LHCN-M2 (cell line): ENCODE measurements at places on chromosomes 5 and 9. TPM values are rescaled to one million over a fixed set of nuclear protein-coding genes. Genes with fewer than 3 reads are reported as not detected.

The JAKMIP2 gene
- 0.06 and 0.52 TPM in 2 replicates for total RNA-seq

The WNT8A gene
- not detected in 2 replicates for total RNA-seq

GRCh38 chr5:41371738-41372137 is 138.7 kb downstream of the PLCXD3 start:
- DNase-seq: peak; percentile 18

The LTC4S gene
- total RNA-seq: not detected in 2 replicates

- DNase-seq: no peak
Observed at GRCh38 chr9:16147726-16148125, 594.9 kb downstream of the CCDC171 start.

The C5orf34 gene
- 11.0 and 12.4 TPM in 2 replicates for total RNA-seq

GRCh38 chr5:155148694-155149093 is 135.1 kb downstream of the KIF4B start:
- DNase-seq: no peak

DNA sequence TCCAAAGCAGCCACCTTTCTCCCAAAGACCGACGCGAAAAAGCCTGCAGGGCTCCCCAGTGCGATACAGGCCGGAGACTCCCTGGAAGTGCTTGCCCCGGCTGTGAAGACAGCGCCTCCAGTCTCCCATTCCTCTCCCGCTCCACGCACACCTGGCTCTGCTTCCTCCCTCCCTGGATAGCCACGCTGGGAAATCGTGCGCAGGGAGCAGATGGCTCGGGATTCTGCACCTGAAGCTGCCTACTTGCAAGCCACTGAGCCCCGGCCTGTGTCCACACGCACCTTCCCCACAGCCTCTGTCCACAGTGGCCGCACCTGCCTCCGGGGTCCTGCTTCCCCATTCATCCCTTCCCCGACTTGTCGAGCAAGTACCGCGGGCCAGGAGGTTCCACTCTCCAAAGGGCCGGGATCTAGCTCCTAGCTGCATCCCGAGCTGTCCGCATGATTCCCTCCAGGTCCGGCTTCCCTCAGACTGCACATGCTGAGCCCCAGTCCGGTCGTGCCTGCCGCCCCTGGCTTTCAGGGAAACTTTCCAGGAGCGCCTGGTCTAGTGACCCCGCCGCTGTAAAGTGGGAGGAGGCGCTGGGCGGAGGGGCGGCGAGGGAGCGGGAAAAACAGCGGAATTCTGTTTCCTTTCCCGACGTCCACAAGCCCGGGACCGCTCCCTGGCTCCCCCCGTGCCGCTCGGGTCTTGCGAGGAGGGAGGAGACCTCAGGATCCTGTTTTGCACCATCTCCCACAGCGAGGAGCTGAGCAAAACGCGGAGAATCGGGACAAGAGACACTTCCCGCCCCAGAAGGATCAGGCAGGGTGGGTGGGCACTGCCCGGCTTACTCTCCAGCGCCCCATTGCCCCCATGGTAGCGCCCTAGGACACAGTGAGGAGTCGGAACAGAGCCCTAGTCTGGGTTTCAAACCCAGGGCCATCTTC is 2.0 kb downstream of the SEMA6A start:
- DNase-seq: no peak

The DMGDH gene
- total RNA-seq: 0.13 and 0.17 TPM in 2 replicates

The STKLD1 gene
- 0.45 and 1.4 TPM in 2 replicates for total RNA-seq

The ARSI gene
- 6.2 and 11.0 TPM in 2 replicates for total RNA-seq

GRCh38 chr5:158275511-158275910 is 416.6 kb upstream of the CLINT1 start:
- no peak for DNase-seq

The GIN1 gene
- total RNA-seq: 5.6 and 9.8 TPM in 2 replicates

The TMEM141 gene
- total RNA-seq: 61.2 and 76.3 TPM in 2 replicates

DNA sequence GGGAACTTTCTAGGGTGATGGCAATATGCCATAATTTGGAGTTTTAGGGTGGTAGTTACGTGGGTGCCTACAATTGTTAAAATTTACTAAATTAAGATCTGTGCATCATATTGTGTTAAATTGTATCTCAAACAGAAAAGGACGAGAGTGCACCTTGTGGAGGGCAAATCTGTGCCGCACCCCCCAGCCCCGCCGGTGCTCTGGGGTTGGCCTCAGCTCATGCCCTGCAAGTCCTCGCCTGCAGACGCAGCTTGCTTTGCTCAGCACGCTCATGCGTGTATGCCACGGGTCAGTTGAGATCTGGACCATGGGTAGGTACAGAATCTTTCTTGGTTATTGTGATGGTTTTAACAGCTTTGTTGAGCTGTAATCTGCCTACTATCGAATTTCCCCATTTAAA is 33.7 kb upstream of the FCN1 start:
- DNase-seq: no peak

GRCh38 chr9:105118636-105119035 is 125.8 kb upstream of the SLC44A1 start:
- no peak for DNase-seq

- DNase-seq: no peak
Observed at GRCh38 chr5:158020555-158021418, 161.8 kb upstream of the CLINT1 start.

The TTC33 gene
- total RNA-seq: 13.7 and 14.6 TPM in 2 replicates

GRCh38 chr5:179603308-179603707 is 20.2 kb downstream of the HNRNPH1 start:
- DNase-seq: no peak

- DNase-seq: no peak
Observed at GRCh38 chr9:7387840-7388239, 411.7 kb downstream of the DMAC1 start.

DNA sequence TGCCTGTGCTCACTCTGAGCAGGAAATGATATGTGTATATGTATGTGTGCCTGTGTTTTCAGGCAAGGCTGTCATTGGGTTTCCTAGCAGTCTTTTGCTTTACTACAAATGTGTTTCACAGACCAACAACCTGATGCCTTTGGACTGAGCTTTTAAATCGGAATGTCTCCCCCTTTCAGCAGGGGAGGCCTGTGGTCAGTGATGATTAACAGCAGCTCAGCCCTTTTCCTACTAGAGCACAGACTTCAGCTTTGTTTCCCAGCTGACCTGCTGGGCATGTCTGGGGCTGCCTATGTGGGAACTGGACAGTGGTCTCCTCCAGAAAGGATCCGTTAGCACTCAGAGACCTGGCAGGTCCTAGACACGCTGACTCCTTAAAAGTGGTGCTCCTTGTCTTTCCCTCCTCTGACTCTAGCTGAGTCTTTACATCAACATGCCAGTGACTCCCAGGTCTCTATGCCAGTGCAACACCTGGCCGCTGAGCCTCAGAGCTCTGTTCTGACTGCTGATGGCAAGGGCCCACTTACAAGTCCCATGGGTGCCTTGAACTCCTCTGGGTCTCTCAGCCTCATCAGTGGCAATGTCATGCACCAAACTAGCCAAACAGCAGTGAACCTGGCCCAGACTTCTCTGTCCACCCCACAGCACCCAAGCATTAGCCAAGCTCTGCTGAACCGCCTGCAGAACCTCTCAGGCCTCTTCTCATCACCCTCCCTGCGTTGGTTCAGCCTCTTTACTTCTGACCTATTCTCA is 7.7 kb downstream of the MACROH2A1 start:
- DNase-seq: peak; percentile 89

DNA sequence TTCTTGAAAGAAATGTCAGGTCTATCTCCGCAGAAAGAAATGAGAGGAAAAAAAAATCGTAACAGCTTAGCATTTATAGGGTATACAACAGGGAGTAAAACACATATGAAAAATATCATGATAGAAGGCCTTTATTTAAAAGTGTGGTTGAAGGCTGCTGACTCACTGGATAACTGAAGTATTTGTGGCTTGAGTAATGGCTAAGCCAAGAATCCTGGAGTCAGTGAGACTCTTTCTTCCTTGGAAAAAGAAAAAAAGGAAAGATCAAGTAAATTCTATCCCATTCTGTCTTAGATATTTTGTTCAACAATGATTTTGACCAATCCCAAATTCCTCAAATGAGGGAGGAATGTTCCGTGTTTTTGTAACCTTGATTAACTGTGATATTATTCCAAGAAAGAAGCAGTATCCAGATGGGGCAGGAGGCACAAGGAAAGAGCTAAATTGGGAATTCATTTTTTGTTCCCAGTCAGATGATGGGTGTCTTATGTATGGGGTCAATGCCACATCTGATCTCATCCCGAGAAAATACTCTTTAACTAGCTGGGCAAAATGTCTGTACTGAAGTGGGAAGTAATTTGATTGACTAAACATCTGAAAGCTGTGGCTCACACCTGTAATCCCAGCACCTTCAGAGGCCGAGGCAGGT is 64.3 kb upstream of the MYO10 start:
- peak; percentile 95 for DNase-seq

DNA sequence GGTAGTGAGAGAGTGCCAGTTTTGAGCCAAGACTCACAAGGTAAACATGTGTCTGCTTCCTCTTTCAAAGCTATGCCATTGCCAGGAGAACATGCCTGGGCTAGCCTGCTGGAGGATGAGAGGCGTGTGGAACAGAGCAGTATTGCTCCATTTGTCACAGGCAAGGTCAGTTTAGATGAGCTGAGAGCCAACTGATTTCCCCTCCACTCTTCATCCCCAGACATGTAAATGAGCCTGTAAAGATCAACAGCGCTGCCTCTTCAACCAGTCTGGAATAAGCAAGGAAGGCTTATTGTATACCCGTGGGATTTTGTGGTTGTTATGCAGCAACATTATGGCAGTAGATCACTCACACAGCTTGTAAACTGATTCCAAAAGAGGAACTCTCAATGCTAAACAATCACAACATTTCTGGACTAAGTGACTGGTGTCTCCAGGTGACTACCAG is 8.2 kb upstream of the GDNF start:
- peak; percentile 80 for DNase-seq

The SOWAHA gene
- not detected in 2 replicates for total RNA-seq

The MYMK gene
- total RNA-seq: 0.63 TPM in 1 of 2 replicates, not detected in the other

GRCh38 chr9:15299374-15299939 is 7.6 kb downstream of the TTC39B start:
- no peak for DNase-seq

DNA sequence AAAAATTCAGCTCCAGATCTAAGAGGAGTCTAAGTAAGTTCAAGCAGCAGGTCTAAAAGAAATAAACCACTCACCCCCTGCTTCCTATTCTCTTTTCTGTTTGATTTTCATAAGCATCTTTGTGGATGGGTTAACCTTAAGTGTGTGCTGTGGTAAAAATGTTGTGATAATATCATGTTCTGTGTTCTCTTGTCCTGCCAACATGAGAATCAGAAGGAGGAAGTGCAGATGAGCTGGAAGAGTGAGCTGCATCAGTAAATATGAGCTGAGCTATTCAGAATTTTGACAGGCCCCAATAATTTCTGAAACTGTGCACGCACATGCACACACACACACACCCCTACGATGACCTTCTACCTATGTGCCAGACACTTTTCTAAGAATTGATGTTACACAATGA is 186.5 kb upstream of the ANKRD55 start:
- no peak for DNase-seq

DNA sequence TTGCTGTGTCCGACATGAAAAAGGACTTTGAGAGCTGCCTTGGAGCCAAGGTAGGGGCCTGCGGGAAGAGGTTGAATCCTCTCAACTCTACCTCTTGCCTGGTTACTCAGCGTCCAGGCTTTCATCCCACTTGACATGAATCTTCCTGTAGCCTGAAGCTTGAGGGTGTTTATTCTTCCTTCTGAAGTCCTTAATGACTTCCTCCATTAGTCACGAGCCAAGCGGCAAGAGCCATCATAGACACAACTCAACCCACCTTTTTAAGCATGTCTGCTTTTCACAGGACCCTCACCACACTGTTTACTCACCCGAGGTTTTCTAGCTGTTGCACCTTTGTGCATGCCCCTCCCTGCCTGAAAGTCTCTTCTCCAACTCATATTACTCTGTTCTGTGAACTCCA is 40.2 kb downstream of the ACO1 start:
- no peak for DNase-seq

DNA sequence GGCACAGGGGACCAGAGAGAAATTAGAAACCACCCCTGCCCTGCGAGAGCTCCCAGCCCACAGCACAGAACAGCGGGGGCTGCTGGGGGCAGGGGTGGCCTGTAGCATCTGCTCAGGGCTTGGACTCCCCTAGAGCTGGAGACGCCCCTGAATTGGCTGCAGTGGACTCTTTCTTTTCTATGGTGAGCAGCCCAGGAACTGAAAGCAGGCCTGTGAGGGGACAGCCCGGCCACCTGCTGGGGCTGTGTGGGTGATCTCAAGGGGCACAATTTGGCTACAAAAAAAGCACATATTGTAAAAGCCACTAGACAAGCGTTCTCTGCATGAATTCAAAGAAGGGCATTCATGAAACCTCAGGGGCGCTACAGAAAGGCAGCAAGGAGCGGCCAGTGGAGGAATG is 57.5 kb upstream of the ICE1 start:
- DNase-seq: no peak

- no peak for DNase-seq
Observed at GRCh38 chr5:140328036-140328764, 18.2 kb downstream of the HBEGF start.

- no peak for DNase-seq
Observed at GRCh38 chr5:52760695-52761366, 26.9 kb upstream of the ITGA1 start.

- DNase-seq: no peak
Observed at GRCh38 chr5:69449511-69449910, 34.6 kb downstream of the MARVELD2 start.

GRCh38 chr9:4366591-4367330 is 66.9 kb upstream of the GLIS3 start:
- peak; percentile 74 for DNase-seq

GRCh38 chr9:20808002-20808401 is 123.9 kb downstream of the FOCAD start:
- no peak for DNase-seq

The FGFR4 gene
- 29.3 and 56.0 TPM in 2 replicates for total RNA-seq

The SLC23A1 gene
- total RNA-seq: not detected in 2 replicates

GRCh38 chr5:157744051-157745011 is 819 bp downstream of the LSM11 start:
- no peak for DNase-seq

DNA sequence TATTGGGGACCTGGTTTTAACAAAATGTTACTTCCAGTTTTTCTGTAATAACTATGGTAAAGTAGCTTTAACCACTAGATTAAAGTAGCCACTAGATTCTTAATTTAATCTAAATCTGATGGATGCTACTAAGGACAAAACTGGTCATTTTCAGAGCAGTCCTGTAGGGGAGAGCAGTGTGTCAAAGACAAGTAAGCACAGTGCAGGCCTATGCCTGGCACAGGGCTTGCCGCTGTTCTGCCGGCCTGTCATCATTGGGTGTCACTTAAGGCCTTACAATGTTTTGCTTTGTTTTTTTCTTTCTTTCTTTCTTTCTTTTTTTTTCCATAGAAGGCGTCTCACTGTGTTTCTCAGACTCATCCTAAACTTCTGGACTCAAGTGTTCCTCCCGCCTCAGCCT is 53.0 kb upstream of the NXNL2 start:
- DNase-seq: no peak

The SPARC gene
- total RNA-seq: 797 and 1,163 TPM in 2 replicates

- no peak for DNase-seq
Observed at GRCh38 chr5:10744681-10745080, 16.4 kb downstream of the DAP start.

The TRIP13 gene
- 64.7 and 65.9 TPM in 2 replicates for total RNA-seq

GRCh38 chr9:16417161-16417560 is 453.3 kb downstream of the BNC2 start:
- DNase-seq: peak; percentile 93

GRCh38 chr5:39876146-39876545 is 451.4 kb upstream of the DAB2 start:
- DNase-seq: no peak
